ENCODE measurements at places on chromosomes 3 and 15.

GRCh38 chr3:101170806-101171558 lies 149.4 kb downstream of the IMPG2 start:
- DNase-seq = no peak

- DNase-seq = no peak
These were observed 342.2 kb downstream of the EPHB1 start for GRCh38 chr3:135137296-135137695.

GRCh38 chr15:44101286-44101685 lies 93.8 kb downstream of the FRMD5 start:
- DNase-seq = no peak

- no peak for DNase-seq
These were observed 46.9 kb upstream of the TMEM158 start for GRCh38 chr3:45272828-45273470.

DNA sequence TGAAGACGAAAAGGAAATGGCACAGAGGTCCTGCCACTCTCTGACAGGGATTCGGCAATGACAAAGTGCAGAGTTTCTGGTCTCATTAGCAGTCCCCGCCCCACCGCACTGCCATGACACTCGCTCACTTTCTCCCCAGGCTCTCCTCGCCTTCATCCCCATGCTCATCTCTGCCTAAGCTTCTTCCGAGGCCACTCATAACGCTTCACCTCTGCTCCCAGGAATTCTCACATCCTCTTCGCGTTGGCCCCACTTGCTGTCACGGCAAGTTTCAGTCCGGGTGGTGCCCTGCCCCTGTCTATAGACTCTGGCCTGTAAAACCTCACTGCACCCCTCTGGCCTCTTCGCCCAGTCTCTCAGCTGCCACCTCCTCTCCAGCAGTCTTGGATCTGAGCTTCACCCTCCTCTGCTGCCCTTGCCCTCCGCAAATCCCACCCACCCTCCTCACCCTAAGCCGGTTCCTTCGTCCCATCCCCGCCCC lies 654 bp downstream of the RUBCN start:
- no peak for DNase-seq

DNA sequence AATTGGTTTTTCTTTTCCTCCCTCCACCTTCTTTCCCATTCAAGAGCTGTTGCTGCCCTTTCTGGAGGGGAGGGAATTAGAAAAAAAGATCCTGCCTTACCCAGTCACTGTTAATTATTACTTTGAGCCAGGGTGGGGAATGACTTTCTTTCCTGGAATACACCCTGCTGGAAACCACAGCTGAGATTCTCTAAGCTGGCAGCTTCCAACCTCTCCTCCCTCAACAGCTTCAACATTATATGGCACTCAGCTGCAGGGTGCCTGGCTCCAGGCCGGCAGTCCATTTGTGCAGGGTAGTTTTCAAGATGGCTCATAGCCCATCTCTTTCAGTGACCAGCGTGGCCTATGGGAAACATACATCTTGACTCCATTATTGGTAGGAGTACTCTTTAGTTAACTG lies 105.8 kb downstream of the UBE3A start:
- DNase-seq = no peak

- no peak for DNase-seq
These were observed 45.0 kb downstream of the TIGIT start for GRCh38 chr3:114338651-114339357.

DNA sequence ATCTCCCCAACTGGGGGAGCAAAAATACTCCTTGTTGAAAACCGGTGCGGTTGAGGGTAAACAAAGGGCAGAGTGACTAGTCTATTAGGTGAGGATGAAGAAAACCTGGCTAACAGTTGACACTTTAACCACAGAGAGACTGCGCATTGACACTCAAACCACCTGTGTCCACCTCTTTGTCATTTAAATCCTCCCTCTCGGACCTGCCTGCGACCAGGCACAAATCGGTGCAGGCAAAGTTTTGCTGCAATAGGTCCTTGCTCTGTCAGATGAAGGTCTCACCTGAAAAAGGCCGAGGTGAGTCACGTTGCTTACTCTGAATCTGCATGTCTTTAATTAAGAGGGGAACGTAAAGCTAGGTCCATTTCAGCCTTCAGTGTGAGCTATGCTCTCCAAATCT lies 494.1 kb upstream of the DPPA4 start:
- no peak for DNase-seq

DNA sequence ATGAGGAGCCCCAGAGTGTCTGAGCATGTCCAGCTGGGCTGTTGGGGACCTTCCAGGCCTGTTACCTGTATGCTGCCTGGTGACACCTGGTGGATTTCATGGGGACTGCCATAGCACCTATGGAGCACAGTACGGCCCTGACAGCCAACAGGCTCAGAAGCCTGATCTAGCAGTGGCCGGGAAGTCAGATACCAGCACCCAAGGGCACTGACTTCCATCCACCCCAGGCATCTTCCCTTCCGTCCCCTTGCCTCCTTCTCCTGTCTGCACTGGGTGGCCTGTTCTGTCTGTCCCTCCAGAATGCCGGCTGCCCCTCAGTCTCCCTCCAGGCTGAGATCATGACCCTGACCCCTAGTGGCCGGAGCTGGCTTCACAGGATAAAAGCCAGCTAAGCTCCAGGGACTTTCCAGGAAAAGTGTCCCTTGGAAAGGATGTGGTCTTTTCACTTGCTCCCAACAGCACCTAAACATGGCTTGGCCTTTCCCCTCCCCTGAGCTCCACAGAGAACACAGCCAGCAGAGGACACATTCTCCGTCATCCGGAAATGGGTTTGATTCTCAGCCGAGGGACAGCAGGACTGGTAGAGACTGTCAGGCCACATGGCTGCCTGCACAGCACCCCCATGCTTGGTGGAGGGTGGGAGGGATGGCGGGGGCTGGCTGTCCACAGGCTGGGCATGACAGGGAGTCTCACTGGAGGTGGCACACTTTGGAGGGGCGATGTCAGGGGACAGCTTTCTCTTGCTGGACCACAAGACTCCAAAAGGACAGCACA lies 9.5 kb downstream of the RPS17 start:
- DNase-seq = no peak

GRCh38 chr15:100694381-100695021 lies 92.1 kb downstream of the ASB7 start:
- DNase-seq = no peak

GRCh38 chr3:79038057-79038456 lies 729.7 kb downstream of the ROBO1 start:
- no peak for DNase-seq

DNA sequence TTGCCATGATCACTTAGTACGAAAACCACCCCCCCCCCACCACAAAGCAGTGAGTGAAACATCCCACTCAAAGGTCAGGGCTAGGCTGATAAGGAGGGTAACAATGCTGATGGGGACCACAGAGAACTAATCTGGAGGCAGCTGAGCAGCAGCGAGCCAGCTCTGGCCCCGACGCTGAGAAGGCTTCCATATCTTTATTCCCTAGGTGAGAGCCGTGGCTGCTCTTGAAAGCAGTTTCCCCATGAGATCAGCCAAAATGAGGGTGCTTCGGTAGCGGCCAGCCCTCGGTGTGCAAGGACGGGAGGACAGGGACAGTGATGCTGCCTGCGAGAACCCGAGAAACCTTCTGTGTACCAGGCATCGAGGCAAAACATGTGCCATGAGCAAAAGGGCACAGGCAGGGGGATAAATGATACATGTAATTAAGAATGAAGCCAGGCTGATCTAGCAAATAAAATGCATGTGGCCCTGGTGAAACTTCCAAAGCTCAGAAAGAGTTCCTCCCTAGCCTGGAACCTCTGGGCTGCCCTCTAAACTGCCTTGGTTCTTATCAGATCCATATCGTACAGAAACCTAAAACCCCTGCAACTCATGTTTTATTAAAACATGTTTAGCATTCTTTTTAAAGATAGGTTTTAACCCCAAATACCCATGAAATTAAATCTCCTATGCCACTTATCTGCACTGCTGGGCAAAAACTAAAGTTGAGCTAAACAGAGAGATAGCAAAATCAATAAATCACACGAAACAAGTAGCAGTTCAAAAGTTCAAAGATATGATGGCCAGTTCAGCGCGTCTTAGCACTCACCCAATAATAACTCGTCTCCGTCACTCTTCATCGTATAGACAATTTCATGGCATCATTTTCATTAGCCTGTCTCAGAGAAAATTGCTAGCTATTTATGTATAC lies 337.3 kb downstream of the FOXP1 start:
- DNase-seq = no peak

DNA sequence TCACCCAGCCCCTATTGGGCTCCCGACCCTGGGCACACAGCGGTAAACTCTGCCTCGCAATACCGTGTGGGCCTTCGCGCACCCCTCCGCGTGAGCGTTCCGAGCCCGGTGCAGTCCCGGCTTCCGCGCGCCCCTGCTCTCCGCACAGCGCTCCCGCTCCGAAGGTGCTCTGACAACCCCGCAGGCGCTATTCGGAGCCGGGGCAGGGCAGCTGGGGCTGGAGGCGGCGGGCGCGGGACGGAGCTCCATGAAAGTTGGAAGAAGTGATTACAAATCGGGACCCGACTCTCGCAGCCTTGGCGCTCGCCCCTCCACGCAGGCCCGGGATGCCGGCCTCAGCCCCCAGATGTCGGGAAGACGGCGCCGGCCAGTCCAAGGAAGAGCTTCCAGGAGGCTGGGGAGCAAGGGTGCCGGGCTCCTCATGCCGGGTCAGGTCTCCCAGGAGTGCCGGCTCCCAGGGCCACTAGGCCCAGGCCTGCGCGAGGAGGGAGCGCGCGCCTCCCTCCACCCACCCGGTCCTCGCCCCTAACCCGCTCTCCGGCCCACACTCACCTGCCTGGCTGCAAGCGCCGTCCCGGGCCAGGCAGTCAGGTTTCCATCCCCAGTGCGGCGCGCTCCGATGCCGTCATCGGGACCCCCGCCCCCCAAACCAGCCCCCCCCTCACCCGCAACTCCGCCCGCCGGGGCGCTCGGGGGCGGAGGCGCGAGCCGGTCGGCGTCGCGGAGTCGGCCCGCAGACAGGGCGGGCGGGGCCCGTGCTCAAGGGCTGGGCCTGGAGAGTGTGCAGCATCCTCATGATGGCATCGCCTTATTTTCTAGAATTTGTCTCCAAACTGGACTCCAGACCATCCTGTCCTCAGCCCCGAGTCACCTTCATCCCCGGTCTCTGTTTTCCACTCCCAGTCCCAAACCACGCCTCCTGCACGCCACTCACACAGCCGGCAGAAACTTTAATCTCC lies at the start of gene KIF7:
TSS of gene KIF7 (minus strand) at position 621 of the 959 bp plus-strand sequence. CDS start 2,537 bp downstream, outside the sequence.
- DNase-seq = no peak

- no peak for DNase-seq
These were observed 43.6 kb downstream of the EDEM1 start for GRCh38 chr3:5231074-5231473.

GRCh38 chr3:159978353-159978752 lies 10.3 kb upstream of the IL12A start:
- no peak for DNase-seq

DNA sequence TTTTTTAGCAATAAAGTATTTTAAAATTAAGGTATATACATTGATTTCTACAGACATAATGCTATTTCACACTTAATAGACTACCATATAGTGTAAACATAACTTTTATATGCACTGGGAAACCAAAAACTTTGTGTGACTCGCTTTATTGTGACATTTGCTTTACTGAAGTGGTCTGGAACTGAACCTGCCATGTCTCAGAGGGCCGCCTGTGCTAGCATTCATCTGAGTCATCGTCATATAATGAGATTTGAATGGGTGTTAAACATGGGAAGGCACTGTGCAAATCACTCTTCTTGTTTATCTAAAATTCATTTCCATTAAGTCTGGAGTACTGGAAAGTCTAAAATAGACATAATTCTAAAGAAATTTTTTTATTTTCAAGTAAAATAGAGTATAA lies 12.9 kb downstream of the EIF2AK4 start:
- DNase-seq = no peak

DNA sequence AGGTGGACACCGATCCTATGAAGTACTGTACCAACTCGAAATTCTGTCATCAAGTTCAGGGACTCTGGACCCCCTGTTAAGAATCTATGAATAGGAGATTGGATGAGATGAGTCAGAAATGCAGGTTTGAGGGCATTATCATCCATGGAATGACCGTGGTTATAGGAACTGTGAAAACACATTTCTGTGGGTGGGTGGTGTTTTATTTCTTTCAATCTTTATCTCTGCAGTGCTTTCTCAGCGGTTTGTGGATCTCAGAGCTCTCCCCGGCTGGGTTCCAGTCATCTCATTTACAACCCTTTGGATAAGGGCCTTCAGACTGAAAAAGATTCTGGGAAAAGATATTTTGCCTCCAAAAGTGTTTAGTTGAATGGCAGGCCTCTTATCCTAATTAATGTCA lies 5.4 kb upstream of the ABHD17C start:
- DNase-seq = no peak

DNA sequence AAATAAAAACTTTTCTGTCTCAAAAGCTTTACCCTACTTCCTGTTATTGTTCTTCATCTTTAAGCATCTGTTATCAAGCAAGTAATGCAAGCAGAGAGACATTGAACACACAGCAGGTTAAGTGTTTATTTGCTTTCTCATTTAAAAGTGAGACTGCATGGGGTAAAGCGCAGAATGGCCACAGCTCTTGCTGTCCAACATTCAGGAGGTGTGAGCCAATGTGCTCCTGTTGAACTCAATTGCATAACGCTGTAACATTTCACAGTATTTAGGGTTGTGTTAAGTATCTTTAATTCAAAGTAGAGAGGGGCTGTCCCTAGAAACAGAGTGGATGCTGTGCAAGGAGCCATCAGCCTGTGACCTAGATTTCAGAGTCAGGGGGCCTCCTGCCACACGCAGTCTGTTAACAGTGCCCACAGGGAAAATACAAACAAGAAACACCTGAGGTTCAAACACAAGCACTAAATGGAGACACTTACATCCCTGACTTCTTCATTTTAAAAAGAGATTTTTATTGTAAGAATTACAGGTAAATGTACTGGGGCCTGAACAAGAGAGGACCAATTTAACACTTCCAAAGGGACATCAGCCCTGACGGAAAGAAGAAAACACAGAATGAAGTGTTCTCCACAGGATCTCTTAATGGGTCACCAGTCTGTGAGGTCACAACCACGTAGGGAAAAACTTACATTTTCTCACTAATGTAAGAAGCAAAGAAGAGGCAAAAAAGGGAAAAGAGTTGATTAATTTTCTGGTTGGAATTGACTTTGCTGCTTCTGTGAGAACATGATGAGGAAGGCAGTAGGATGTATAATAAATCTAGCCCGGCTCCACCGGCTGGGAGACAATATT lies 815.1 kb downstream of the VGLL3 start:
- DNase-seq = no peak

All from SIG-M5 (cell line).